ENCODE measurements at places on chromosomes 12 and 14.

GRCh38 chr12:68056300-68056699 lies 67.1 kb downstream of the IFNG-AS1 start:
- DNase-seq, result no peak

DNA sequence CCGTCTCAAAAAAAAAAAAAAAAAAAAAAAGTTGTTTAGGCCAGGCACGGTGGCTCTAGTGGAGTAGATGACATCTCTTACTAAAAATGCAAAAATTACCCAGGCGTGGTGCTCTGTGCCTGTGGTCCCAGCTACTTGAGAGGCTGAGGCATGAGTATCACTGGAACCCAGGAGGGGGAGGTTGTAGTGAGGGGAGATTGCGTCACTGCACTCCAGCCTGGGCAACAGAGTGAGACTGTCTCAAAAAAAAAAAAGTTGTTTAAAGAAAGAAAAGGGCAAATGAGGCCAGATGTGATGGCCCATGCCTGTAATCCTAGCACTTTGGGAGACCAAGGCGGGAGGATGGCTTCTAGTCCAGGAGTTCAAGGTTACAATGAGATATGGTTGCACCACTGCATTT lies 36.6 kb upstream of the SPPL3 start:
- no peak for DNase-seq

DNA sequence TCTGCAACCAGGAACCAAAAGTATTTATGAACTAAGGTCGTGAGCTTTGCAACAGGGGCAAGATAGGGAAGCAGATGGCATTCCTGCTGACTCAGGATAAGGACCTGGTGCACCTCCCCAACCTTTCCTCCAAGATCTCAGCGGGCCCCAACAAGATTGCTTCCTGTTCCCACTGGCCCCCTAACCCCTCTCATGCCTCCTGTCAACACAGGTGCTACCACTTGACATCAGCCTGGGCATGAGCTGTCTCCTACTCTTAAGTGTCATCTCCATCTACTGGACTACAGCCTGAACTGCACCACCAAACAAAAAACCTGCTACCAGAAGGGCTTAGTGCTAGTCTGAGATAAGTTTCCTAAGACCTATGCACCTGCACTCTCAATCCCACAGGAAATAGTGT lies 32.7 kb downstream of the MED6 start:
- no peak for DNase-seq

GRCh38 chr12:5503774-5504173 lies 71.9 kb downstream of the NTF3 start:
- DNase-seq, result no peak

- no peak for DNase-seq
Measured at GRCh38 chr12:30980955-30981662, 54.6 kb downstream of the TSPAN11 start.

DNA sequence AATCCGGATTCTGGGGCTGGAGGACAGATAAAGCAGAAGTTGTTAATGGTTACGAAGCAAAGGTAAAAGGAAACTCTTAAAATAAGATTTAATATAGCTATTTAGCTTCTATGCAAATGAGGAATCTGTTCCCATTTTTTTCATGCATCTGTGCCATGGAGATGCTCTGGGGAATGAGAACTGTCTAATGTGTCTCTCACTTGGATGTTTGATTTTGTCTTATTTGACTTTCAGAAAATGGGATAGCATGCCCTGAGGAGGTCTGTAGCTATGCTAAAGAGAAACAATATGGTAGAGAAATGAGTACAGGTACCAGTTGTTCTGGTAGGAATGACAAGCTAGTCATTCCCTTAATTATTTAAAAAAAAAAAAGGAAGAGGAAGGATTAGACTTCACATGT lies 24.3 kb downstream of the C12orf76 start:
- no peak for DNase-seq

DNA sequence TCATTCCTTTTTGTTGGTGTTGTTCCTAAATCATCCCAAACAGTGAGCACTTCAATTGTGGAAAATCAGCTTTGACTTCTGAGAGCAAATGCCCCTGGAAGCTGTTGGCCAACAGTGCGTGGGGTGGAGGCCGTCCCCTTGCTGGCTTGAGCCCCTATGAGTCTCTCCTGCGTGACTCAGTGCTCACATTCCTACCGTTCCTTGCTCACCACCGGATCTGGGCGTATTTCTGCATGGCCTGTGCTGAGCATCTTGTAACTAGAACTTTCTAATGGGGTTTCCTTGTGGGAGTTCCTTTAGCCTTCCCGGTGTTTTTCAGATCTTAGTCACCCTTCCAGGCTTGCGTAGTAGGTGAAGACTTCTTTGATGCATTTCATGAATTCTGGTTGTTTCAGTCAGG lies 14.7 kb downstream of the SERPINA1 start:
- no peak for DNase-seq

GRCh38 chr14:91873471-91874415 lies 6.4 kb upstream of the TC2N start:
- no peak for DNase-seq

- DNase-seq, result no peak
Measured at GRCh38 chr12:60148109-60148508, 552.3 kb downstream of the SLC16A7 start.

GRCh38 chr12:91215940-91216454 lies 33.4 kb upstream of the DCN start:
- DNase-seq, result no peak

DNA sequence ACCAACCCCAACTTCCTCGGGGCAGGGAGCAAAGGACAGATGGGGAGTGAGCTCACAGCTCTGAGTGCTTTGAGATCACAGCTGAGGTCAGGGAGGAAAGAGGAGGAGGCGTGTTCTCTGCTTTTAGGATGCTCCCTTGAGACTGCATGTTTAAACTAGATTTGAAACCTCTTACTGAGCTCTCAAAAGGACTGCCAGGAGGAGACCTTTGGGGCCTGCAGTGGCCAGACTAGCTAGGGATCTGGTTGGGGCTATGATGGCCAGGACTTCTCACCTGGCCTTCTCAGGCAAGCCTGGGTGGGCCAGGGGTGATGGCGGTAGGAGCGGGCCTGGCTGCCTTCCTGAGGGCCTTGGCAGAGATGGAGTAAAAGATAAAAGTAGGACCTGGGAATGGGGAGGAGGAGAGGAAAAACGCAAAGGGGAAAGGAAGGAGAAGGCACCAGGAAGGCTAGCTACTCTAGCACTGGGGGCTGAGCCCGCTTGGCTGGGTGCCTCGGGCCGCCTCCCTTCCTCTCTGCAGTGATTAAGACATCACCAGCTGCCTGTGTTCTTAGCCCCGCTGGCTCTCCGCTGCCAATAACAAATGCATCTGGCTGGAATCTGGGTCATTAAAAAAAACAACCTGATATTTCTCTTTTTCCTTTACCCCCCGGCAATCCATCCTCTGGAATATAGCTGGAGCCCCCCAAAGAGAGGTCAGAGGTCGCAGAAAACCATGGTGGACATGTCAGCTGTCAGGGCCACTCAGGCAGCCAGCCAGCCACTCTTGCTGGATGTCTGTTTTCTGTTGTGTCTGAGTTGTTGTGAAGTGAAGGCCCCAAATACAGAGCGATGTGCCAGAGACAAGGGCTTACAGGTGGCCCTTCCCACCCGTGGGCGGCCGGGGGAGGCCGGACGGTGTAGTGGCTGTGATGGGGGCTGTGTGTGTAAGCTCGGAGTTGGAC lies 141.3 kb downstream of the TSPAN9 start:
- DNase-seq, result no peak

DNA sequence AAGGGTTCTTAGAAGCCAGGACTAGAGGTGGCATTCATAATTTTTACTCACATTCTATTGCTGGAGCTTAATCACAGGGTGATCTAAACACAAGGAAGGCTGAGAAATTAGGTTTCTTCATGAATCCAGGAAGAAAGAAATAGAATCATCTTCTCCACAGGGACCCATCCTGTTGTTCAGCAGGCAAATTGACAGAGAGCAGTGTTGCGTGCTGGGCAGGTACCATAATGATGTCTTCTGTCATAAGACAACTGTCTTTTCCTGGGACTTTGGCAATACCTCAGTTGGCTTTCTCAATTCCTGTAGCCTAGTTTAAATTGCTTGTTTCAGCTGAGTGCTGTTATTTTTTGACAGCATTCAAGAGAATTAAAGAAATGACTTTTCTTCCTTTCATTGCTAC lies 468.0 kb upstream of the SYT1 start:
- DNase-seq, result no peak

DNA sequence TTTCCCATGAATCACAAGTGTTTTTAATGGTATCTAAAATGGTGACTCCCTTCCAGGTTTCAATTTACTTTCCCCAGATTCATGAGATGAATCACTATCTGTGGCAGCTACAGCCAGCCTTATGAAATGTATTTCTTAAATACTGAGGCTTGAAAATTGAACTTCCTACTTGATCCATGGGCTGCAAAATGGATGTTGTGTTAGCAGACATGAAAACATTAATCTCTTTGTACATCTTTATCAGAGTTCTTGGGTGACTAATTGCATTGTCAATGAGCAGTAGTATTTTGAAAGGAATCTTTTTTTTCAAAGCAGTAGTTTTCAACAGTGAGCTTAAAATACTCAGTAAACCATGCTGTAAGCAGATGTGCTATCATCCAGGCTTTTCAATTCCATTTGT lies 250.8 kb downstream of the SLC6A15 start:
- no peak for DNase-seq

GRCh38 chr12:76747245-76747644 lies 16.7 kb upstream of the ZDHHC17 start:
- DNase-seq, result no peak

DNA sequence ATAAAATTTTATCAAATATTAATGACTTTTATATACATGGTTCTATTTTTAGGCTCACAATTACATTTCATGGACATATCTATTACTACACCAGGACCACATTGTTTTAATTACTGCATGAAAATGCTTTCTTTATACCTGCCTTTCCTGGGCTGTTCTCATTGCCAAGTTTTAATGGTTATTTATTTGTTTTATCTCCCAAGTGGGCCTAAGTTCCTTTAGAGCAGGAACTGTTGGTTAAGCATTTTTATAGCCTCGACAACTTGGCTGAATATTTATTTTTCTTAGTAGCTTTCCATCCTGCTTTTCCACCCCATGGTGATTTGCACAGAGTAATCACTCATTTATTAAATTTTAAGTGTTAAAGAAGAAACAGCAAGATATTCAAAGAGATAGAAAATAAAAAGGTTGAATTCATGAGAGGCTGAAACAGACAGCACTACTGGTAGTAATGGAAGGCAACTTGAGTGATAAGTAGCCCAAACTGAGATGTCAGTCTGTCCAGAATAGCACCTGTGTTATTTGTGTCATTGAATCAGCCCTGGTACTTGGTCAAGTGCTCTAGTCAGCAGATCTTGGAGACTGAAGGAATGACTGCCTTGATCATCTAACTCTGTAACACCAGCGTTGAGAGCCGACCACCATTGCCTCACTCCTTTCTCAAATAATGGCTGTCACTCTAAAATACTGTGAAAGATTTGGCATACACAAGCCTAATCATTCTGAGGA lies 119.1 kb upstream of the EGLN3 start:
- no peak for DNase-seq

DNA sequence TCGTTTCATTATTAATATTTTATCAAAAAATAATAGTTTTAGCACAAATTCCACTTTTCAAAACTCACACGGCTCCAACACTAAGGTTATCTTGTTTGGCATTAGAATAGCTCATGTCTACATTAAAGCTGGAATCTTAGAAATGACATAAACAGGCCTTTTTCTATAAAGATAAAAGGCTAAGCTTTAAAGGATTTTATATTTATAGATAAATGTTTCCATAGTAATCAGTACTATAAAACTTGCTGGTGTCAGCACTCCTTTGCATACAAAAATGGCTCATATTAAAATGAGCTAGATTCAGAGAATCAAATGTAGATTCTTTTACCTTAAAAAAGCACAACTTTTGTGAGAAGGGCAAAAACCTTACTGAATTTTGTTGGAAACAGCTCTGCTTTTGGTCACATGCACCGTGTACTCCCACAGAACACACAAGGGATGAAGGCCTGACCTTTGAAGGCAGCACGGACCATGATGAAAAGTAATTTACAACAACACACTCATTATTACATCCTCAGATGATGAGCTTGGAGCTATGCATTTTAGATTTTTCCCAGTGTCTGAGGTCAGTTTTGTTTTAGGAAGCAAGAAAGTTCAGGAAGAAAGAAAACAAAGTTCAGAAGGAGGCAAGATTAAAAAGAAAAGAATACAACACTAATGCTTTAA lies 202.8 kb downstream of the BCAT1 start:
- no peak for DNase-seq

DNA sequence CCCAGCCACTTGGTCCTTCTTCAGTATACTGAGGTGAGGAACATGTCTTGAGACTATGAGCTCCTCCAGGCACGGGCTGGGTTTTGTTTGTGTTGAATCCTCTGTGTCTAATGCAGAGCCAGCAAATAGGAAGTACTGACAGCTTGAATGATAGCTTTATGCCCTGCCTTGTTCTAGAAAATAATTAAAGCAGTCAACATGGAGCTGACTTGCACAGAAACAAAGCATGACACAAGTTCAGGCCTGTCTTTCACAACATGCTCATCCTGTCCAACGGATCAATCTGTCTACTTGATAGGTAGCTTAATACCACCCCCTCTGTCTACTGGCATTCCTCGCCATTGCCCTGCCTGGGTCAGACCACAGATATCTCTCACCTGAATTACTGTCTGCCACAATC lies 140.9 kb downstream of the ESRRB start:
- no peak for DNase-seq

DNA sequence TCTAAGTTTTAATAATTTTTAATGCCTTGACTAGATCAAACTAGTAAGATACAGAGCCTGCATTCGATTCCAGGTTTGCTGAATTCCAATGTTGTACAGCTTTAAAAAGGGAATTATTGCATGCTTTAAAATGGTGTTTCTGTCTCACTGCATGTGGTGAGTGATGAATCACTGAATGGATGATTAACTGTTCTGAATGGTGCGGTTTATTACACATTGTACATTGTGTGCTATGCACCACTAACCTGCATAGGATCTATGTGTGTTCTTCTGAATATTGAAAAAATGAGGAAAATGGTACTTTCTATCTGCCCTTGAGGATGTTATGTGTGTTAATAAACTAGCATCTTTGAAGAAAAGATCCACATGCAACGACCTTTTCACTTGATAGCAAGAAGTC lies 231.7 kb downstream of the NRXN3 start:
- DNase-seq, result no peak

- DNase-seq, result no peak
Measured at GRCh38 chr14:39499514-39499913, 67.3 kb upstream of the FBXO33 start.

- no peak for DNase-seq
Measured at GRCh38 chr12:75863533-75863932, 168.0 kb downstream of the PHLDA1 start.
